Fibroblast of skin of abdomen (primary cell): ENCODE measurements at places on chromosomes 12 and 14.

- peak; percentile 2 for DNase-seq
These were observed 2.9 kb upstream of the CMAS start for GRCh38 chr12:22042976-22043669.

DNA sequence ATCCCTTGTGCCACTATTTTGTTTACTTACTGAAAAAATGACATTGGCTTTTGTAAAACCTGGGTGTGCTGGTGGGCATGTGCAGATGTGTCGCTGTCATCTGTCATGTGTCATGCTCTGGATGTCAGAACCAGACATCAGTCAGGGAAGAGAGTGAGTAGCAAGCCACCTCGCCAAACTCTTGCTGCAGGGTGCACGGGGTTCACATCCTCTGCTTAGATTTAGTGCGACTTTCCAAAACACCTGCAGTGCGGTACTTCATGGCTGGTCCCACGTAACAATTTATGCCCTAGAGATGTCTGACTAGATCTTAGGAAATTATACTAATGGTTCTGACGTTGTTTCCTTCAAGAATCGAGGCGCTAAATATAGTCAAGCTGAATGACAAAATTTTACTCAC, 106.7 kb downstream of the CRADD start:
- no peak for DNase-seq

DNA sequence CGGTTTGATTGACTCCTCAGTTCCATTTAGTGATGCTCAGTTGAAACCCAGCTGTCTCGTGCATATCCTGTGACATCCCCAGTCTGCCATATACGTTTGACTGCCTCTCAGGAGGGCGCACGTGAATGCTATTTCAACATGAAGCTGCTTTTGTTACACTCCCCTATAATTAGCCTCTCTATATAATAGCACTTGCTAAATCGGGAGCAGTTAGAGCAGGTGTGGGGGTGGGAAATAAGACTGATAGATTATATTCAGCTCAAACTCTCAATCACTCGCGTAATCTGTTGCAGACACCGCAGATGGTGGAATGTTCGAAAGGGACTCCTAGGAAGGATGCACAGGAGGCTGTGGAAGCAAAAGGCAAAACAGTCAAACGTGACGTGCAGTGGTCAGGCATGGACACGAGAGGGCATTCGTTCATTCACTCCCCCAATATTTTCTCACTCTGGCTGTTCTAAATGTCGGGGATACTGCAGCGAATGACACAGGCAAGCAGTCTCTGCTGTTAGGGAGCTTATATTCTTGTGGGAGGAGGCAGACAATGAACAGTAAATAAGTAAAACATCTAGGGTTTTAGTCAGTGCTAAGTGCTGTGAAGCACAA, 29.8 kb downstream of the KCNA1 start:
- DNase-seq = no peak

GRCh38 chr12:15013634-15014179, 40.9 kb downstream of the PDE6H start:
- DNase-seq = no peak

DNA sequence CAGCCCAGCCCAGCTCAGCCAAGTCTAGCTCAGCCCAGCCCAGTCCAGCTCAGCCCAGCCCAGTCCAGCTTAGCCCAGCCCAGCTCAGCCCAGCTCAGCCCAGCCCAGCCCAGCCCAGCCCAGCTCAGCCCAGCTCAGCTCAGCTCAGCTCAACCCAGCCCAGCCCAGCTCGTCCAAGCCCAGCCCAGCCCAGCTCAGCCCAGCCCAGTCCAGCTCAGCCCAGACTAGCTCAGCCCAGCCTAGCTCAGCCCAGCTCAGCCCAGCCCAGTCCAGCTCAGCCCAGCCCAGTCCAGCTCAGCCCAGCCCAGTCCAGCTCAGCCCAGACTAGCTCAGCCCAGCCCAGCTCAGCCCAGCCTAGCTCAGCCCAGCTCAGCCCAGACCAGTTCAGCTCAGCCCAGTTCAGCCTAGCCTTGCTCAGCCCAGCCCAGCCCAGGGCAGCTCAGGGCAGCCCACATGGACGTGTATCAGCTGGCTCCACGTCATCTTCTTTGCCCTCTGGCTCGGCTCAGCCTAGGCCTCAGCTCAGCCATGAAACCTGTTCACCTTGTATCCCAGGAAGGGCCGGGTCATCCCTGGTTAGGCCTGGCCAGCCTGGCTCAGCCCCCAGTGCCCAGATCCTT, 185.6 kb downstream of the TMEM121 start:
- no peak for DNase-seq

- no peak for DNase-seq
These were observed 25.6 kb upstream of the ARID2 start for GRCh38 chr12:45703942-45704341.

DNA sequence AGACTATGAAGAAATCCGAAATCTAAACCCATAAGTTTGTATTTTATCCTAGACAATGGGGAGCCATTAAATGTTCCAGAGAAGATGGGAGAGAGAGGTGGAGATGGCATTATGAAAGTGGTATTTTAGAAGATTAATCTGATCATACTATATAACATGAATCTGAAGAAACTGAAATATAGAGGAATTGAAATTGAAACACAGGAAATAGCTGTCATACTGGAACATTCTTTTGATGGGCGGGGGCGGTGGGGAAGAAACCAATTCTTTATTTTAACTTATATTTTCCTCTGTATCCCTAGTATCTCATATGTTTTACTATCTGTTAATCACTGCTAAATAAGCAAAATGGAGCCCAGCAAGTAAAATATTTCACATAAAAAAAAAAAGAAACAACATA, 27.0 kb upstream of the FOXN3 start:
- DNase-seq = no peak
